Left renal pelvis (tissue), 4 donors: ENCODE measurements at places on chromosomes 11 and 22. TPM values are rescaled to one million over a fixed set of nuclear protein-coding genes. Genes with fewer than 3 reads are reported as not detected.

TMEM45B gene
- polyA plus RNA-seq: 0.57 TPM

MAP6 gene
- 12.5 TPM for polyA plus RNA-seq

OR10D3 gene
- polyA plus RNA-seq: not detected

DDTL gene
- polyA plus RNA-seq: 7.3 TPM

OR6A2 gene
- polyA plus RNA-seq: not detected

DPAGT1 gene
- 65.1 TPM for polyA plus RNA-seq

VPREB3 gene
- polyA plus RNA-seq: 0.62 TPM

ATM gene
- polyA plus RNA-seq: 58.0 TPM

SLC22A6 gene
- polyA plus RNA-seq: 34.7 TPM

KLHDC7B gene
- polyA plus RNA-seq: 0.47 TPM

CNGA4 gene
- 0.29 TPM for polyA plus RNA-seq

SSTR3 gene
- polyA plus RNA-seq: 0.66 TPM

RBMXL2 gene
- not detected for polyA plus RNA-seq

TEX12 gene
- not detected for polyA plus RNA-seq

GRCh38 chr11:119460097-119460496 is 37.1 kb upstream of the THY1 start:
- DNase-seq: no peak

DNA sequence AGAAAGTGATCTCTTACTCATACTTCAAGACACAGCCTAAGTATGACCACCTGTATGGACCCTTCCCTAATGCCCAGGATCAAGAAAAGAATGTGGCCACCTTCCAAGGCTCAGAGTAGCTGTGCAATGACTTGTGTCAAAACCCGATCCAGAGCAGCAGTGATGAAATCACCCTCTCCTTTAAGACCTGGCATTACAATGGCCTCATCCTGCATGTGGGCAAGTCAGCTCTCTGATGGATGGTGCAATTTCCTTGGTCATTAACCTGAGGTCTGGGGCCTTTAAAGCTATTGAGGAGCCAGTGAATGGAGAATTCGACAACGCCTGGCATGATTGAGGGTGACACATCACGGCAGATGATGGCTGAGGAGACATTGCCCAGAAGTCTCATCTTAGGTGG is 9.1 kb upstream of the TUBA8 start:
- no peak for DNase-seq

DNA sequence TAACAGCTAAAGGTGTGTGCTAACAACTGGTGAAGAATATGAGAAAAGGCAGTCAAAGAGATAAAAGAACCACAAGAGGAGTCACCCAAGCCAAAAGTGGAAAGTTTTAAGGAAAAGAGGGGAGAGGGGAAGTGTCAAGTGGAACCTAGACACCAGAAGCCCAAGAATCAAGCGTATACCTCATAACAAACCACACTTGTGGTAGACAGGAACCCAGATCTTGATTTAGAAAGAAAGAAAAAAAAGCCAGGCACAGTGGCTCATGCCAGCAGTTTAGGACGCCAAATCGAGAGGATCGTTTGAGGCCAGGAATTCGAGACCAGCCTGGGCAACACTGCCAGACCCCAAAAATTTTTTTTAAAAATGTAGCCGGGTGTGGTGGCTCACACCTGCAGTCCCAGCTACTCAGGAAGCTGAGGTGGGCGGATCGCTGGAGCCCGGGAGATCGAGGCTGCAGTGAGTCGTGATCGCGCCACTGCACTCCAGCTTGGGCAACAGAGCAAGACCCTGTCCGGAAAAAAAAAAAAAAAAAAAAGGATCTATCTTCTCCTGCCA is 877 bp downstream of the SLC25A17 start:
- no peak for DNase-seq

- no peak for DNase-seq
These were observed 25.2 kb downstream of the CWC15 start for GRCh38 chr11:94948070-94948617.

DNA sequence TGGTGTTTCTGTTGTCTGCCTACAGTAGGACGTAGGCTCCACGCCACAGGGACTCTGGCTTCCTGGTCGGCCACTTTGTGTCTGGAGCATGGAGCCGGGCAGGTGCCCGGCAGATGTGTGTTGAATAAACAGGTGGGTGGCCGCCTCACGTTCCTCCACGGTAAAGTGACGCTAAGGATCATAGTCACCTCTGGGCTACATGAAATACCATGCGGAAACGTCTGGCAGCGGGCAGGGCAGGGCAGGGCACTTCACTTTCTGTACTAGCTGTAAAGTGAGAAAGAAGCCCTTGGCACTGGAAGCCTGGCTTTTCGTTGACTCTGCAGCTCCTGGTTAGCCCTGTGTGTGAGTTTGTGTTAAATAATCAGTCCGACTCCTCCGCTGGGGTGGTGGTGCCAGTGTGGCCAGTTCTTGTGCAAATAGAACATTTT is 52.4 kb downstream of the MCM5 start:
- no peak for DNase-seq

GRCh38 chr22:25080855-25081254 is 118.8 kb upstream of the CRYBB3 start:
- no peak for DNase-seq

GRCh38 chr11:70065318-70066135 is 12.6 kb upstream of the ANO1 start:
- no peak for DNase-seq

- DNase-seq: no peak
These were observed 251.3 kb downstream of the SBF2 start for GRCh38 chr11:10042699-10043098.

DNA sequence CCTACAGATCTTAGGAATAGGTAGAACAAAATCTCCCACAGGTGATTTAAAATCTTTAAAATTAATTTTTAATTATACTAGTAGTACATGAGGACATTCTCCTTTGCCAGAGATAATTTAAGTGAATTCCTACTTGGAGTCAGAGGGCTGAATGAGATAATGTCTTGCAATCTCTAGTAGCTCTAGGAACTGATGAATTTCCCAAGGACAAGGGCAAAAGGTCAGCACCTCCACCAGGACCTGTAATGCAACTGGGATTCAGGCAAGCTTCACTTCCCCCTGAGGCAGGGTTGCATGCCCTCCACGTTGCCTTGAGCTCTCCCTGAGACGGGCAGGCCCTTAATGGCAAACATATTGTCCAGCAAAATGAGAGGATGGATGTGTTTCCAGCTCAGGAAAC is 330.3 kb upstream of the PITPNB start:
- no peak for DNase-seq

DNA sequence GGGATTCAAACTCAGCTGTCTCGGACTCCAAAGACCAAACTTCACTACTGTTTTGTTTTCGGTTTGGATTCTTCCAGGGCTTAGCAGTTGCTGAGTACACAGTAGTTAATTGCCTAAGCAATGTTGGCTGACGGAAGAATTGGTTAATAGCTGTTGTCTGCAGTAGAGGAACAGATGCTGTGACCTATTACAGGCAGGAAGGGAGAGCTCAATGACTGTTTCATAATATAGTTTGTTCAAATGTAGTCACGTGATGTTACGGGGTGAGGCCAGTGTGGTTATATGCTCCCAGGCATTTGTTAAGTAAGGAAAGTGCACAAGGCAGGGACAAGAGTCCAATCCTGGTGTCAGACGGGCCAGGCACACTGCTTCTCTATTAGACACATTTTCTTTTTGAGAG is 222.6 kb upstream of the CCDC90B start:
- DNase-seq: no peak

- DNase-seq: no peak
These were observed 133.2 kb upstream of the TEAD1 start for GRCh38 chr11:12540913-12541582.

DNA sequence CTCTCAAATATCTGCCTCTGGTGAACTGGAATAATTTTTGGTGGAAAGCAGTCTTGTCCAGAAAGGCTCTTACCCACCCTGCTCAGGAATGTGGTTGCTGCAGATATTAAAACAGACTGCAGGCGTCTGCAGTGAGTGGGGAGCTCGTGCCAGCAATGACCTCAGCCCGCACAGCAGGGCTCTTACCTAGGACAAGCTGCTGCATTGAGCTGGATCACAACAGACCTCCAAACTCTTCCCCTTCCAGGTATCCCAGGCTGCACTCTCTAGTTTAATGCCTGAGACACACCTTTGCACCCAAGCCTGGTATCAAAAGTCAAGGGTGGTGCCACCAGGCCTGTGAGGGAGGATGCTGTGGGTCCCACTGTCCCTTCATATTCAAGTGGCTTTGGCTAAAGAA is 69.7 kb upstream of the CDON start:
- no peak for DNase-seq

DNA sequence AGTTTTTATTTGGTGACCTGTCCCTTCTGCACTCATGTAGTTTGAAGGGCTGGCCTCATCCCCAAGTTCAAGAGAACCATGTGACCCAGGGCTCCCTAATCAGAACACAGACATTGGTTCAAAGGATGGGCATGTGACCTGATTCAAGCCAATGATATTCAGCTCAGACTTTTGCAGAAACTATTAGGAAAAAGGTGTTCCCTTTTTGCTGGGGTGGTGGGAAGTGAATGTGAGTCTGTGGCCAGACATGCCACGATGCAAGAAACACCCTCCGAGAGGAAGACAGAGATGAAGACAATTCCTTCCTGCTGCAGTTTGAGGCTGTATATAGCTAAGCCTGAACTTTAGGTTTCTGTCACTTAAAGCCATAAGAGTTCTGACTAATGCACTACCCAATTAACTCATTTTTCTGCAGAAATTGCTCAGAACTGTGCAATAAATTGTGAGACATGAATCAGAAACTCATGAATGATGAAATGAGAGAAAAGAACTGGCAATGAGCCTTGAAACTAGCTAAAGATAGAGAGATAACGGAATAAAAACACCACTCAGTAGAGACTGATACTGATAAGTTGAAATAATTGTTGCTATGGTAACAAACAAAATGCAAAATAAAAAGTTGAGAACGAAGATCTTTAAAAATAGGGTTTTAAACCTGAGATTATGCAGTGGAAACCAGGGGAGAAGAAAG is 9.2 kb upstream of the MAPK1 start:
- DNase-seq: no peak

DNA sequence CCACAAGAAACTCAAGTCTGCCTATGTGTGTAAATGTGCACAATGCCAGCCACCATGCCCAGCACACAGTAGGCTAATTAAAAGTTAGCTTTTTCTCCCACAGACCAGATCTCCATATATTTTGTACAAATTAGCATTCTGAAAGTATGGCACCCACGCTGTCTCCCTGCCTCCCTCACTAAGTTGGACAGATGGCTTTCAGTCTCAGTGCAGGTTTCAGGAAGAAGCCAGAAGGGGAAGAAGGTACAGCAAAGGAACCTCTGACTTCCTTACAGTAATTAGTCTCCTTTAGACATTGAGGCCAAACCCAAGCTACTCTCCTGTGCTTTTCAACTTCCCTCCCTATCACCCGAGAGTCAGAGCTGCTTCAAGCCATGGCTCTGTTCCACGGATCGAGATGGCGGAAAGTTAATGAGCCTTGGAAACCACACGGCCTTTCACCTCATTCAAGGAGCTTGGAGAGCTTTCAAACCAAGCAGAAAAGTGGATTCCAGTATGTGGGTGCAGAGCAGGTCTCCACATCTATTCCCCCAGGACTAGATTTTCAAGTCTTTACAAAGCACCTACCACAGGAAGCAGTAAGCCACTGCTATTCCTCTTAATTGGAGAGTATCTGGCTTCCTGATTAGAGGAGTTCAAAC is 221.1 kb upstream of the NARS2 start:
- no peak for DNase-seq

GRCh38 chr22:46500201-46500600 is 37.2 kb downstream of the CELSR1 start:
- peak; percentile 42 for DNase-seq

- DNase-seq: no peak
These were observed 61.0 kb upstream of the GLYATL1B start for GRCh38 chr11:59025097-59025496.

- no peak for DNase-seq
These were observed 726 bp downstream of the RTN4RL2 start for GRCh38 chr11:57460758-57461749.

- no peak for DNase-seq
These were observed 24.6 kb downstream of the TMEM45B start for GRCh38 chr11:129840236-129840635.

- DNase-seq: no peak
These were observed 83.1 kb upstream of the ADSL start for GRCh38 chr22:40263191-40263590.

GRCh38 chr22:36258701-36259614 is 6.0 kb downstream of the APOL1 start:
- no peak for DNase-seq

DNA sequence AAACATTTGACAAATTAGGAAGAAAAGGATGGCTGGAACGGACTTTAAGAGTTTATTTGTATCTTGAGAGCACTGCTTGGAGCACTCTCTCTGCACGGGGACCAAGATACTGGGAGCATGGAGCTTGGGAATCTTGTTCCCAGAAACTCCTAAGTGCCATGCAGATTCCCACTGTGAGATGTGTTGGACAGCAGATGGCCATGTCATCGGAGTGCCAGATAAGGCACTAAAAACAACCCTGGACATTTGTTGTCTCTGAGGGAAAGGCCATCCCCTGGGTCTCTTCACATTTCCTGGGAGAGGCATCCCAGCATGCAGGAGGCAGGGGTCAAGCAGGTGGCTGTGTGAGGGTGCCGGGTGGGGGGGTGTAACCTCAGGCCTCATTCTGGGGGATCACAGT is 2.9 kb downstream of the KIRREL3 start:
- DNase-seq: no peak

DNA sequence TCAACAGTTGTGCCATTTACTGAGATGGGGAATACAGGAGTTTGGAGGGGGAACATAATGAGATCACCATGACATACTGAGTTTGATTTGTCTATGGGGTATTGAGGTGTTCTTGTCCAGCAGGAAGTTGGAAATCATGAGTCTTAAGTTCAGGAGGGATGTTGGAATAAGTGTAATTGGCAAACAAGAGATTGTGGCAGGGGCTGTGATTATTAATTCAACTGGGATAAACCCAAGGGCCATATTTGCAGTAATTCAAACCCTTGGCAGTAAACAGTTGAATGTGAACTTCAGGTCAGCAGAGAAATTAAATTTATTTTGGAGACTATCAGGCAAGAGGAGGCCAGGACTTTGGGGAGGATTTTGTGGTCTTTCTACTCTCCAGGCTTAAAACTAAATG is 33.4 kb downstream of the ADM start:
- no peak for DNase-seq

- no peak for DNase-seq
These were observed 787.5 kb downstream of the OPCML start for GRCh38 chr11:132744771-132745170.

GRCh38 chr11:2563213-2564007 is 118.6 kb downstream of the KCNQ1 start:
- no peak for DNase-seq

- DNase-seq: no peak
These were observed 44.7 kb downstream of the AP2A2 start for GRCh38 chr11:970319-970871.

DNA sequence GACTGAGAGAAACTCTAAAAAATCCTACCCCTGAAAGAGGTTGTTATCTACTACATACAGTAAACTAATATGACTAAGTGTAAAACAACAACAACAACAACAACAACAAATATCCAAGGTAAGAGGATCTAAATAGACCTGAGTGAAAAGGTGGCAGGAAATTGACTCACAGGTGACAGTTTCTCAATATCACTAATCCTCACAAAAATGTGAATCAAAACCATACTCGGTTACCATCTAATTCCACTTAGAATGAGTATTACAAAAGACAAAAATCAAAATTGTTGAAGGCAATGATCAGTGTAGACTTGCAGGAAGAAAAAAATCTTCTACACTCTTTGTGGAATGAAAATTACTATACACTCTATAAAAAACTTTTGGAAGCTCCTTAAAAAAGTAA is 17.5 kb downstream of the RGL4 start:
- no peak for DNase-seq
